NCI-H1930 (cell line): ENCODE measurements at places on chromosomes 2 and 18.

DNA sequence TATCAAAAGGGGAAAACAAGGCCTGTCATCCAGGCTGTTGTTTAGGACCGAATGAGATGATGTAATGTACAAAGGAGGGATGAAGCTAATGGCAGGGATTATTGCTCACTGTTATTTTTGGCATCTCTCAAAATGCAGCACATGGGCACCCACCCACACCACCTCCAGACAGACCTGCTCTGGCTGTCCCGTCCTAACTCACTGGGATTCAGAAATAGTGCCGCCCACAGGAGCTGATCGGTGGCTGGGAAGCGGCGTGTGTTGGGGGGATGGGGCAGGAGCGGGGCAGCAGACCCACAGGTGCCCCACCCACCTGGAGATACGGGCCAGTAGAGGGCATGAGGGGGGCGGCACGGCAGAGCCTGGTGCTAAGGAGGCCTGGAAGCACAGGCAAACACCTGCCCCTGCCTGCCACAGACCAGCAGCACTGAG is 52.2 kb downstream of the CRACDL start:
- no peak for DNase-seq

DNA sequence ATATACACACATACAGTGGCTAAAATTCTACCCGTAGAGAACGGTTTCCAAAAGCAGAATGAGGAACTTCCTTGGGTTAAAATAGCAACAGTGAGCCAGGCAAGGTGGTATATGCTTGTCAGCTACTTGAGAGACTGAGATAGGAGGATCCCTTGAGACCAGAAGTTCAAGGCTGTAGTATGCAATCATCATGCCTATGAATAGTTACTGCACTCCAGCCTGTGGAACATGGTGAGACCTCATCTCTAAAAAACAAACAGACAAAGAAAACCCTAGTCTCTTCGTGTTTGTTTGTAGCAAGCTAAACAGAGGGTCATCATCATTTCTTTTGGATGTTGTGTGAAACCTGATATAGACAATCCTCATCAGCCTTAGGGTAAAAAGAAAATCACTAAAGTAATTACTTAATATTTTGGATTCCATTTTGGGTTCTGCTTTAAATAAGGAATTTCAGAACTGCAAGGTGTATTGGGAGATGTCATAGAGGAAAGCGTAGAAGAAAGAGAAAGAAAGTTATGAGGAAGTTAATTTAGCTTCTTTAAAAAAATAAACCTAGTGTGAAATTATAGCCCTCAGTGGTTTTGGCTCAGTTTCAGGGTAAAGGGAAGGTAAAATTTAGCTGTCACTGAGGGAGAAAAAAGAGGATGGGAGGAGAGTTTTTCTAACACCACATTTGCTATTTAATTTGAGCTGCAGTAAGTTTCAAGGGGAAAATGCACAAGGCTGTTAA is 46.5 kb downstream of the PLEK start:
- no peak for DNase-seq

GRCh38 chr2:180219491-180219890 is 212.4 kb upstream of the CWC22 start:
- DNase-seq, result no peak

DNA sequence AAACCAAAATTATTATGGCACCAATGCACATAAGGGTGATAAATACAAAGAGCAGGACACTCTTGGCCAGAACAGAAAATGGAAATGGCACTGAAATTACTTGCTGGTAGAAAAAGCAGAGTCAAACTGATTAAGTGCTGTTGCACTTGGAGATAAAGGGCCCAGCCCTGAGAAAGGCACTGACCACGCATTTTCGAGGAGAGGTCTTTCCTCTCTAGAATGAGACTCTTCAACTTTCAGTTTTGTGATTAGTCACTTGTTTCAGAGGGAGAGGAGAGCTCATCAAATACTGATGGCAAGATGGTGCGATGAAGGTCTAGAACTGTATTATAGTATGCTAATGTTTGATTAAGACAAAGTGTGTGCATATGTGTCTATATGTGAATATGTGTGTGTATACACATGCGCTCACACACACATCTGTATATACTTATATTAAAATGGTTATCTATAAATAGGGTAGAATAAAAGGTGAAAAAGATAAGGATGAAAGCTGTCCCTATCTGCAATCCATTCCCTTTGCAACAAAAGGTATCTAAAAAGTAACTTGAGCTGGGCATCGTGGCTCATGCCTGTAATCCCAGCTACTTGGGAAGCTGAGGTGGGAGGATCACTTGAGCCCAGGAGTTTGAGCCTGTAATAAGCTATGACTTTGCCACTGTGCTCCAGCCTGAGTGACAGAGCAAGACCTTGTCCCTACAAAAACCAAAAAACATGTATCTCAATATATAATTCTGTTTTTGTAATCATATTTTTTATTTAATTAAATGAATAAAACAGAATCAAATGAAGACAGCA is 48.8 kb upstream of the ZDBF2 start:
- no peak for DNase-seq

GRCh38 chr2:168030862-168031624 is 216.4 kb downstream of the STK39 start:
- no peak for DNase-seq

DNA sequence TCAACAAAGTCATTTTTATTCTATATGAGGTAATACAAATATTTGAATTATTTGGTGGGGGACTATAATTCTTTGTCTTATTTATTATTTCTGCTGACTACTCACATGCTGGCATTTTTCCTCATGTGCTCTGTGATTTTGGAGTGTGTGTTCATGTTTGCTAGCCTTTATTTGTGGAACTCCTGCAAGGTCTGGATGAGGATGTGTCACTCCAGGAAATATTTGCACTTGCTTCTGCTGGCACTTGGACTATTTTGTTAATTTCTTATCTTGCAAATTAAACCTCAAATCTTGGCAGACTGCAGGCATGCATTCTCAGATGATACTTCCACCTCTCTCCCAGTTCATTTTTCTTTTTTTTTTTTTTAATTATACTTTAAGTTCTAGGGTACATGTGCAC is 34.1 kb downstream of the POLI start:
- no peak for DNase-seq

DNA sequence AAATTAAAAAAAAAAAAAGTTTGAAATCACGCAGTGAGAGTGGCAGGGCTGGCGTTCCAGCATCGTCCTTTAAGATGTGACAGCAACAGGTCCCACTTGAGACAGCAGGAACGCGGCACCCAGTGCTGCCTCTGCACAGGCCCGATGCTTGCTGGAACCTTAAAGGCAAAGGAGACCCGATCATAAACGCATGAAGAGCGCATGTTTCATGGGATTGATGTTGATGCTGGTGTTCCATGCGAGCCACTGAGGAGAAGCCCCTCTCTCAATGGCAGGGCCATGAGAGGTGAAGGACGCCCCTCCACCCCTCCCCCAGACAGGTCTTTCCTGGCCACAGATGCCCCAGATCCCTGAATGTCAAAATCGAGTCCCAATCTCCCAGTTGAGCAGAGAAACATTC is 17.9 kb upstream of the ALPI start:
- no peak for DNase-seq

DNA sequence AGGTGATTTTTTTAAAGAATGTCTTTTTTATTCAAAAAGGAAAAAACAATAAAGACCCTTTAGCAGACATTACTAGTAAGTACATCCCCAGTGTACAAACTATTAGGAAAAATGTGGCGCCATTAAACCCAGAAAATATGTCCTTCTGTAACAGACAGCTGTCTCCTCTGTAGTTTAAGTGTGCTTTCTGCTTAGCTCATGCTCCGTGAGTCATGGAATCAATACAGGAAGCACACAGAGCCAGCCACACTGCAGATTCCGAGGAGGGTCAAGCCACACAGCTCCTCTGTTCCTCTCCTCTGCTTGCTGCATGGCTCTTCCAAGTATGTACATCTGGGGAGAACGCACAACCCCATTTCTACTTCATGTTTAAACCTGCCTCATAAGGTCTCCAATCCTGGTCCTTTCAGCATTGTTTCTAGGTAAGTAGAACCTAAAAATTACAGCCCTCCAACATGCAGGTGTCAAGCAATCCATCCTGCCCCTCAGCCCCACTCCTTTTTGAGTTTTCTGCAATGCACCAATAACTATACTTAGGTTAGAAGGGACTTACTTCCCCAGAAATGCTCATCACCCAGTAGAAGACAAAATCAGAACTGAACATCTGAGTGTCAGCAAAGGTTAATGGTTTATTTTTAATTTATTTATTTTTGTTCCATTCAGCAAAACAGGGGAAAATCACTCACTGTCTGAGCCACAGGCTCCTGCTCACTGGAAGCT is 37.5 kb downstream of the ACVR1 start:
- DNase-seq, result no peak

DNA sequence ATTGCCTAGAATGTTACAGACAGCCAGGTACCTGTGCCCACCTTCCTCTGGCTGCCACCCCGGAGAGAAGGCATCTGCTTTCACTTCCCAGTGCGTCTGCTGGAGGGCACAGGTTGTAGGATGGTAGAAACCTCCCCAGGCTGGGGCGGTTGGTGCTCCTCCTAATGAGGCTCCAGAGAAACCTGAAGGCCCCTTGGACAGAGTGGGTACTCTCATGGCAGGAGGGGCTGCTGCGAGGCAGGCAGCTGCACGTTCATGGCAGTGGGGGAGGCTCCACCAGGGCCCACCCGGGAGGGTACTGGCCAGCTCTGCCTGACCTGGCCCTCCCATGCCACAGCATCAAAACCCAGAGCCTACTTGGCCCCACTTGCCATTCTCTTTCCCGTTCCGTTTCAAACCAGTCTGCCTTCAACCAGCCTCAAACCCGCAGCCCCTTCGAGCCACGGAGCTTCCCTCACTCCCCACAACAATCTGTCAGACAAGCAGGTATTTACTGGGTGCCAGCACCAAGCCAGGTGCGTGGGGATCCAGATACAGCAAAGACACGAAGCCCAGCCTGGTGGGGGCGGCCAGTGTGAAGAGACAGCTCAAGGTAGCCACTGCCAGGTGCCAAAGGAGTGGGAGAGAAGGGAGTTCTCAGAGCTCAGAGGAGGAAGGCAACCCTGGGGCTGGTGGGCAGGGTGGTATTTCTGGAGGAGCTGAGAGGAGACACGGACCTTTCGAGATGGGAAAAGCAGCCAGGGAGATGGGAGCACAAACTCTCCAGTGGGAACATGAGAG is 229.6 kb downstream of the LOXHD1 start:
- no peak for DNase-seq

- no peak for DNase-seq
Measured at GRCh38 chr18:75132098-75132870, 76.7 kb downstream of the PTGR3 start.

- no peak for DNase-seq
Measured at GRCh38 chr2:176830362-176830761, 382.2 kb upstream of the HNRNPA3 start.

GRCh38 chr2:227413371-227413770 is 25.6 kb upstream of the SCYGR1 start:
- no peak for DNase-seq

- no peak for DNase-seq
Measured at GRCh38 chr2:29223851-29224692, 108.9 kb downstream of the CLIP4 start.

GRCh38 chr2:189676471-189676870 is 2.0 kb downstream of the ANKAR start:
- DNase-seq, result no peak

GRCh38 chr18:21660078-21660477 is 44.5 kb downstream of the ABHD3 start:
- no peak for DNase-seq

DNA sequence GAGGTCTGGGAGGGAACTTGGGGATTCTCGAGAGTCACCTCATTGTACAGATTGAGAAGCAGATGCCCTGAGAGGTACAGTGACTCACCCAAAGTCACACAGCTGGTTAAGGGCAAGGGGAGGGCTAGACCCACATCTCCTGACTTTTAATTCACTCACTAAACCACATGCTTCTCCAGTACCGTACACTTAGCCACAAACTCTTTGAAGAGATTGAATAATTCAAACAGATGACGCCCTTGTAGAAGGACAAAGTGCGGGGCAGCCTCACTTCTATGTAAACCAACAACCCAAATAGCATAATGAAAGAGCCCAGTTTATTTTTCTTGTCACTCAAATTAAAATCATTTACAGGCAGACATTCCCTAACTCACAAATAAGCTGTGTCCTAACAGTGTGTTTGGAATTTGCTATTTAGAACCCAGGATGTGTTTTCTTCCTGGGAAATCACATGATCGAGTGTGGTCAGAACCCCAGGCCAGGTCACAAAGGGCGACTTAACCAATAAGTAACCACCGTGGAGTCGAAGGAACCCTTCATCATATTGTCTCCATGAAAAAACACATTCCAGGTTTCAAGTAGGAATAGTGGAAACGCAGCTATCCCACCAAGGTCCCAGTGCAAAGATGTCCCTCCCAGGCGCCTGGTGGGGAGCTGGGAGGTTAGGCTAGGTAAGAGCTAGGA is 35.8 kb upstream of the PTPN4 start:
- no peak for DNase-seq

- DNase-seq, result no peak
Measured at GRCh38 chr2:226673314-226673723, 126.3 kb downstream of the IRS1 start.

GRCh38 chr2:48328942-48329723 is 200.8 kb upstream of the STON1 start:
- DNase-seq, result peak; percentile 70

- no peak for DNase-seq
Measured at GRCh38 chr2:103738108-103738507, 976.3 kb downstream of the TMEM182 start.

GRCh38 chr2:173030561-173031490 is 44.8 kb upstream of the MAP3K20 start:
- DNase-seq, result no peak

DNA sequence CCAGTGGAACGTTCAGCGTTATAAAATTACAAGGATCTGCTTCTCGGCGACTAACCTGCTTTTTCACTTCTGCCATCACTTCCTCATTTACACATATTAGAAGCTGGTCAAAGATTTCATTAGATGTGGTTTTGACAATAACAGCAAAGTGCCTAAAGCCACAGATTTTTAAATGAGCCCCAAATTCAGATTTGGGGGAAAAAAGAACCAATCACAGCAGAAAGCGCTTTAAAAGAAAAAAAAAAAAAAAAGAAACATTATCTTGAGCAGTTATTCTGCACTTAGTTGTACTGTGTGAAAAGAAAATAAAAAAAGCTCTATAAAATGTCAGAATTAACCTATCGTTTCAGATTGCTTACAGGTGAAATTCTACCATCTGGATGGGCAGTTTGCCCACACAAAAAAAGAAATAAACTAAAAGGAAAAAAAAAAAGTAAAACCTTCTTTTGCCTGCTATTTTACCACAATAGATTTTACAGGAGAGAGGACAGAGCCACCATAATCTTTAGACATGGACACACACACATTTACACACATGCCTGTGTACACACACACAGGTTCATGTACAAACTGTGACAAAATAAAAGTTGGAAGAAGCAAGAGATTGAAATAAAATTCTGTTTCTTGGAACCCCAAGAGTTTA is 167.2 kb downstream of the TCF4 start:
- DNase-seq, result no peak

GRCh38 chr2:81481994-81482368 is 1177.4 kb upstream of the LRRTM1 start:
- peak; percentile 42 for DNase-seq

GRCh38 chr2:84938194-84938879 is 32.6 kb upstream of the KCMF1 start:
- DNase-seq, result no peak

- no peak for DNase-seq
Measured at GRCh38 chr2:238919307-238919706, 71.4 kb downstream of the TWIST2 start.

GRCh38 chr2:236250909-236251579 is 13.2 kb downstream of the ASB18 start:
- no peak for DNase-seq

- no peak for DNase-seq
Measured at GRCh38 chr2:181991171-181991885, 5.7 kb downstream of the PPP1R1C start.
